ENCODE measurements at places on chromosomes 4 and X.

DNA sequence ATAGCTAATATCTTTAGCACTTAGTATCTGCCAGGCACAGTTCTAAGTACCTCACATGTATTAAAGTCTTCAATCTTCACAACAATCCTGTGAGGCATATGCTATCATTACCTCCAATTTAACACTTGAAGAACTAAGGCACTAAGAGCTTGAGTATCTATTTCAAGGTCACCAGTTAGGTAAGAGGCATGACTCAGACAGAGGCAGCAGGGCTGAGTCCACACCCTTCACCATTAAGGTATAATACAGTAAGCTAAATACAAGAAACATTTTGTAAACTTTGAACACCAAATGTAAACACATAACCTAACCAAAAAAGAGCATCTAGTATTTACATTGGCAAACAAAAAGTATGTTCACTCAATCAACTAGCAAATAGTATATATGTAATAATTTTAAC, 1410.9 kb downstream of the PCDH18 start:
- DNase-seq: no peak

DNA sequence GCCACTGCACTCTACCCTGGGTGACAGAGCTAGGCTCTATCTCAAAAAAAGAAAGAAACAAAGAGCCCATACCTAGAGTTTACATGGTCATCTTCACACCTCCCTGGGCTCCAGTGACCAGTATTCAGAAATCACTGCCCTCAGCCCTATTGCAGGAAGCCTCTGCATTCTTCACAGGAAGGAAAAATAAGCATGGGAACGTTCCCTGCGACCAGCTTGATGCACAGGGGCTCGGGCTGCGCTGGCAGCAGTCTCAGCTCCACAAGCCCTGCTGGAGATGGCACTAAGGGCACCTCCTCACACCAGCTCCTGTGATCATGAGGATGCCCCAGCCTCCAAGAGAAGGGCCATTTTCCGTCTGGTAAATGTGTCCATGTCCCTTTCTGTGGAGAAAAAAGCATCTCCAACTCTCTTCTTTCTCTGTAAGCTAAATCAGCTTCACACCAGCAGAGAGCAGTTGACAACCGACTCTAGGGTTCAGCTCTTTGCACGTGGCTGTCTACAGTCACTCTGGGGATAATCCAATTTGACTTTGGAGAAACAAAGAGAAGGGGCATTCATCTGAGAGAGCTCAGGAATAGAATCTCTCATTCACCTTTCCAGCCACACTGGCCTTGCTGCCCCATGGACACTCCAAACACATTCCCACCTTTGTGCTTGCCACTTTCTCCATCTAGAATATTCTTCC, 33.1 kb downstream of the LDB2 start:
- DNase-seq: no peak

- DNase-seq: no peak
These were observed 28.7 kb upstream of the ANTXR2 start for GRCh38 chr4:80101792-80102116.

- DNase-seq: no peak
These were observed 4.8 kb downstream of the FRMPD3 start for GRCh38 chrX:107454302-107454701.

Measured in NCI-H1417 treated with DMSO at 0.1 percent for 48 hours (cell line).